Activated CD4-positive, alpha-beta T cell treated with anti-CD3 and anti-CD28 coated beads, Interleukin-10, Interleukin-2, amounts not matched to agents 100 ng/mL and 50 ng/mL, durations not matched to agents 16 hours and 8 hours (primary cell): ENCODE measurements at places on chromosomes 16 and 17.

GRCh38 chr17:82217120-82217529, 4.5 kb upstream of the CCDC57 start:
- no peak for DNase-seq

DNA sequence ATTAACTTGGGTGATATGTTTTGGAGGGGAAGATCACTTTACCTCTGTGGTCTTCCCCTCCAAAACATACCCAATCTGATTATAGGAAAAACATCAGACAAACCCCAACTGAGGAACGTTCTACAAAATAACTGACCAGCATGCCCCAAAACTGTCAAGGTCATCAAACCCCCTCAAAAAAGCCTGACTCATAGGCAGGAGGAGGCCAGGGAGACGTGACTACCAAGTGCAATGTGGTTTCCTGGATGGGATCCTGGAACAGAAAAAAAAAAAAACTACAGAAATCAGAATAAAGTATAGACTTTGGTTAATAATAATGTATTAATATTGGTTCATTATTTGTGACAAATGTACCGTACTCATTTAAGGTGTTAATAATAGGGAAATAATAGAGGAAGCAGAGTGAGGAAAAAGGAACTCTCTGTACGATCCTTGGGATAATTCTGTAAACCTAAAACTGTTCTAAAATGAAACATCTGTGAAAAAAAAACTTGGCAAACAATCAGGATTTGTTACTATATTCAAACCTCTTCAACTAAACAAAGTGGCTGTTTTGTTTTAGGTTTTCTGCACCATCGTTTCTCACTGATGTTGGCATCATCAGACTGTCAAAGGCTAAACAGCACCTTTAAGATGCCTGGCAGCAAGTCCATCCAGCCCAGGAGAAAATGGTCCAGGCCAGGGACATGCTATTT, 266.7 kb upstream of the SDK2 start:
- DNase-seq = no peak

- DNase-seq = no peak
Observed at GRCh38 chr17:40331743-40332641, 23.0 kb downstream of the RARA start.

DNA sequence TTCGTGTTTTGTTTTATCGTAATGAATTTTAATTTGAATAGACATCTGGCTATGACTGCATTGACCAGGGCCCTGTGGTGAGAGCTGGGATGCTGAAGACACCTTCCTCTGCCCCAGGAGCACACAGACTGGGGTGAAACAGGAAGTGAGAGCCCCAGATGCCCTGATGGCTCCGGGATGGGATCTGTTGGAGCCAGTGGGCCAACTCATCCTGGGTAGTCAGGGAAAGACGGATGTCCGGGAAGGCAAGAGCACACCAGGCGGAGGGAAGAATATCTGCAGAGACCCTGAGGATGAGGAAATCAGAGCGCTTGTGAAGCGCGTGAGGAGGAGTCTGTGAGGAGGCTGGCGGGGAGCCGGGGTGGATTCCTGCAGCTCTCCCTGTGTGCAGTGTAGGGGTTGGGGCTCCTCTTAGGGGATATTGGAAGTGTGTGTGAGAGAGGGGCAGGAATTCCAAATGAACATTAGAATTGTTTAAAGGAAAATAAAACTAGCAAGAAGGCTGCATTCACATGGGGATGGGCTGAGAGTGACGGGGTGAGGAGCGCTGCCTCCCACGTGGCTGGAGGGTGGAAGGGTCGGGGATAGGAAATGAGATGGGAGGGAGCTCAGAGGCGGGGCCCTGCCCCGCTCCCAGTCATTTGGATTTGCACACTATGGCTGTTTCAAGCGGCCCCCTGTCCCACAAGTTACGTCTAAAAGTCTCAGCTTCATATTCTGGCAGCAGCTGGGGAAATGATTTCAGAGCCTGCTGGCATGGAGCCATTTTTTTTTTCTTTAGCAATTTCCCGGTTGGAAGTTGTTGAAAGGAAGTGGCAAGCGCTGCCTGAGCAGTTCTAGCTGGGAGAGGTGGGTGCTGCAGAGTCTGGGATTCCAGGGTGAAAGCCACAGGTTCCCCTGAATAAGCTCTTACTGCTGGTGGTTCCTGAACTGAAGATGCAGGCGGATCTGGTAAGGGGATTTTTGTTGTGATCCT, 71.2 kb upstream of the LGALS9 start:
- no peak for DNase-seq

GRCh38 chr17:12790249-12791106, 1.2 kb downstream of the ARHGAP44 start:
- no peak for DNase-seq

DNA sequence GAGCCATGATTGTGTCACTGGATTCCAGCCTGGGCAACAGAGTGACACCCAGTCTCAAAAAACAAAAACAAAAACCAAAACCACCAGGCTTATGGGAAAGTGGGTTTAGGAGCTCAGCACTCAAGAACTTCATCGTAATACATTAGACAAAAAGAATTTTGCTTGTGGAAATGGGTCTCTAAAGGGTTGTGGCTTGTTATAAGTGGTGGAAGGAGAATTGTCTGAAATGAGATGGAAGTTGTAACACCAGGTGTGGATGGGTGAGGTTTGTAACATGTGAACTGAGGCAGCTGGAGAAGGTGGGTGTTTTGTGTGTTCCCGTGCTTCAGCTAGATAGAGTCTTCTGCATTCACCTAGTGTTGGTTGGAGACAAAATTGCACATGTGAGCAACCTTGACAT, 35.8 kb downstream of the CDH1 start:
- no peak for DNase-seq

DNA sequence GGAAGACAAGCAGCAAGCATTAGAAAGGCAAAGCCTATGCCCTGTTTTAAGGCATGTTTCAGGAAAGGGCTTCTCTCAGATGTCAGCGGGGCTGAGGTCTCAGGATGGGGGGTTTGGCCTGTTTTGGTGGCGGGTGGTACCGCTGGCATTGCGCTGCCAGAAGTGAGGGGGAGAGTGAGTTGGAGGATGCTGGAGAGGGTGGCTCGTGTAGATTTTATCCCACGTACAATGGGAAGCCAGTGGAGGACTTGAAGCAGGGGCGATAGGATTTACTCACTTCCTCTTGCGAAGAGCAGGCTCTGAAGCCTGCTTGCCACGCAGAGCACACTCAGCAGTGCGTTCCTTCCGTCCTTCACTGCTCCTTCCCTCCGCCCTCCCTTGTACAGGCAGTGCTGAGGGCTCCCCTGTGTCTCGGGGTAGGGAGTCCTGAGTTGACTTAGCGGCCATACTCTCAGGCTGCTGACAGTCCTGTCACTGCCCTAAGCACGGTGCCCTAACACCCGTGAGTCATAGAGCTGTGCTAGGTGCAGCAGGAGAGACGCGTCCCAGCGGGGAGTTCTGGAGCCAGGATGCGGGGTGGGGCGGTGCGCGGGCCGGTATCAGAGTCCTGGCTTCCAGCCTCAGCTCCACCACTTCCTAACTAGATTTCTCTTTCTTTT, 113.1 kb downstream of the SNX29 start:
- DNase-seq = peak; percentile 52

DNA sequence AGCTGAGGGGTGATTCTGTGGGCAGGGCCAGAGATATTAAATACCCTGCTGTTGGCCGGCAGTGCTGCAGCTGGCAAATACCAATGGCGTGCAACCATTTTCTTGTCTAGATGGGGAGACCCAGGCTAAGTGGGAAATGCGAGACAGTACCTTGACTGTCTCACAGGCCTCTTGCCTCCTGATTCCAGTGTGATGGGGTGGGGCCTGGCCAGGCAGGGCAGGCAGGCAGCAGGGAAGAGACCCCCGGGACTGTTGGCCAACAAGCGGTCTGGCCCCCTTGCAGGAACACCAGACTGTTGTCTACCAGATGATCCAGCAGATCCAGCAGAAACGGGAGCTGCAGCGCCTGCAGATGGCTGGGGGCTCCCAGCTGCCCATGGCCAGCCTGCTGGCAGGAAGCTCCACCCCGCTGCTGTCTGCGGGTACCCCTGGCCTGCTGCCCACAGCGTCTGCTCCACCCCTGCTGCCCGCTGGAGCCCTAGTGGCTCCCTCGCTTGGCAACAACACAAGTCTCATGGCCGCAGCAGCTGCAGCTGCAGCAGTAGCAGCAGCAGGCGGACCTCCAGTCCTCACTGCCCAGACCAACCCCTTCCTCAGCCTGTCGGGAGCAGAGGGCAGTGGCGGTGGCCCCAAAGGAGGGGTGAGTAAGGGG, 5.7 kb upstream of the CISD3 start:
- DNase-seq = no peak

GRCh38 chr17:77049440-77049839, 91.3 kb upstream of the SEC14L1 start:
- DNase-seq = no peak

DNA sequence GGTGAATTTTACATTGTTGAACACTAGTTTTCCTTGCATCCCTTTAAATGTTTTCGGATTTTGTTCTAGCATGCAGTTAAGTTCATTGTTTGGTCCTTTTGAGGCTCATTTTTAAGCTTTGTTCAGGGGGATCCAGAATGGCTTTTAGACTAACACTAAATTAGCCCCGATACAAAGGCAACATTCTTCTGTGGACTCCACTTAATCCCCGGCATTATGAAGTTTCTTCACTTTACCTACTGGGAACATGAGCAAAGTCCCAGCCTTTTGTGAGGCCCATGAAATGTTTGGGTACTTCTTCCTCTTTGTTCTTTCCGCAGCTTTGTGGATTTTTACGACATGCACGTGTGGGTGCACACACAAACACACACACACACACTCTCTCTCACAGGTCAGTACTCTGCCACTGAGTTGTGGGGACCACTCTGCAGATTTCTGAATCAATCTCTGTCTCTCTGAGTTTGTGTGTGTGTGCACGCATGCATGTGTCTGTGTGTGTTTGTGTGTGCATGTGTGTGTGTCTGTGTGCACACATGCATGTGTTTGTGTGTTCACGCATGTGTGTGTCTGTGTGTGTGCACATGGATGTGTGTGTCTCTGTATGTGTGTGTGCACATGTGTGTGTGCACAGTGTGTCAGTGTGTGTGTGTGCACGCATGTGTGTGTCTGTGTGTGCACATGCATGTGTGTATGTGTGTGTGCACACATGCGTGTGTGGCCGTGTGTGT, 240.4 kb upstream of the TNRC6C start:
- DNase-seq = no peak

GRCh38 chr16:4327386-4328045, 11.6 kb downstream of the GLIS2 start:
- DNase-seq = no peak

DNA sequence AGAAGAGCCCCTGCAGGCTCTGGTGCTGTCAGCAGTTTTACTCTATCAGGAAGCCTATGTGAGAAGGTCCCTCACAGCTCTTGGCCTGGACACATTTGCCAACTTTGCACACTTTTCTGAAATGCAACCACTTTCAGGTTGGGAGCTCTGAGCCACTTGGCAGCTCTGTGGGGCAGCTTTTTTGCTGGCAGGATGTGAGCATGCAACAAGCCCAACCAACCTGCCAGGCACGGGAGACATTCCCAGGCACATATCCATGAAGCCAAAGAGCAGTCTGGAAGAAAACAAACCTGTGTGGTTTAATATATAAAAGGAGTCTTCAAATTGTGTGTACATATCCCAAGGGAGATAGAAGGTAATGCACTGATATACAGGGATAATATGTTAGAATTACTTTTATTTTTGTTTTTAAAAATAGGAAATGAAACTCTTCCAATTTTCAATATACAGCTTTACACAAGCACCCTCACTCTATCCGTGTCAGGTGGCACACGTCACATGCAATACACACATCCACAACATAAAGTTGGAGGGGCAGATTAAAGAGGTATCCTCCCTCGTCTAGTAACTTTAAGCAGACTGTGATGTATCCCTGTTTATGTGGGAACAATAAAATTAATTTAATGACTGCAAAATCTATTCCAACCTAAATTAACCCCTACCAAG, 57.4 kb upstream of the COX10 start:
- DNase-seq = no peak

GRCh38 chr16:73068541-73069401, 20.8 kb upstream of the ZFHX3 start:
- DNase-seq = no peak

GRCh38 chr16:68490829-68491575, 42.7 kb upstream of the SMPD3 start:
- DNase-seq = no peak

DNA sequence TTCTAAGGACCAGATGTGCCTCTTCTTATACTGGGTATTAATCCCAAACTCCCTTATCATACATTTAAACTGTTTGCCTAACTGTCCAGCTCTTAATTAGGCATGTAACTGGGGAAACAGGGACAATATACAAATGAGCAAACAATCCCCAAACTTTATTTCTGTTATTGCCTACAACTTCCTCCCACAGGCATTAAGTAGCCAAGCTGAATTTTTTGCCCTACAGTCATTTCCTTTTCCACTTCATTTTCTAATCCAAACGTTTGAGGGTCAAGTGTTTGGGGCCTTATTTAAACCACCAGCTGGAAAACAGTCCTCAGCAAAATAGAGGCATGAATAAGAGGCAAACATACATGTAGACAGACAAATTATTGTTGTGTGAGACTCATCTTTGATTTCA, 77.4 kb upstream of the CCL2 start:
- no peak for DNase-seq

DNA sequence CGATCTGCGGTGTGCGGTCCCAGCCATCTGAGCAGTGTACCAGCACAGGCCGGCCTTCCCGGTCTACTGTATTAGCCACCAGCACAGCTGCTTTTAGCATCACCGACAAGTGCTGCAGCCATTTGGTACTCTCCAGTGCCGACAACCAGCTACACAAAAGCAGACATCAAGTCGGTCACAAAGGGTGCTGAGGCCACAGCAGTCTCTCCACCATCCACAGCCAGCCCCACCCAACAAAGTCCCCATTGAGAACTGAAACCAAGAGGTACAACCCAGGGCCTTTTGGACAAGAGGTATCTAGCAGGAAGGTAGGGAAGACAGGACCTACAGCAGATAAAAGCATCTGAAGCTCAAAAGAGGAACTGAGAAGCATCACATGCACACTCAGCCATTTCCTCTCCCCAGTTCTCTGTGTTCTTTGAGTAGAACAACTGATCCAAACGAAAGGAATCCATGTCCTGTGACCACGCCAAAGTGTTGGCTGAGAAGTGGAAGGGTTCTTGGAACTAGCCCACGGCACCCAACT, 9.5 kb downstream of the MTMR4 start:
- no peak for DNase-seq

- peak; percentile 69 for DNase-seq
Observed at GRCh38 chr16:79845033-79845733, 244.6 kb upstream of the MAF start.

DNA sequence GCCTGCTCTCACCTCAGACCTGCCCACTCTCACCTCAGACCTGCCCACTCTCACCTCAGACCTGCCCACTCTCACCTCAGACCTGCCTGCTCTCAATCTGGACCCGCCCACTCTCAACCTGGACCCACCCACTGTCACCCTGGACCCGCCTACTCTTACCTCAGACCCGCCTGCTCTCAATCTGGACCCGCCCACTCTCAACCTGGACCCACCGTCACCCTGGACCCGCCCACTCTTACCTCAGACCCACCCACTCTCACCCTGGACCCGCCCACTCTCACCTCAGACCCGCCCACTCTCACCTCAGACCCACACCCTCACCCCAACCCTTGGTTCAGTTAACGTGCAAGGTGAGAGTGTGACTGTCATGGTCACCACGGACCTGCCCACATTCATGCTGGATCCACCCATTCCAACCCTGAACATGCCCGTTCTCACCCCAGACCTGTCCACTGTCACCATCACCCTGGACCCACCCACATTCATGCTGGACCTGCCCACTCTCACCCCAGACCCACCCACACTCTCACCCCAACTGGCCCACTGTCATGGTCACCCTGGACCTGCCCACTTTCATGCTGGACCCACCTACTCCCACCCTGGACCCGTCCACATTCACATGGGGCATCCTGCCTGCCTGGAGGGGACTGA, 31.2 kb upstream of the ENPP7 start:
- no peak for DNase-seq

GRCh38 chr16:66211651-66212050, 154.8 kb upstream of the CDH5 start:
- no peak for DNase-seq

GRCh38 chr16:56858374-56858773, 6.6 kb upstream of the SLC12A3 start:
- DNase-seq = no peak
